ENCODE measurements at places on chromosomes 3 and 15.

DNA sequence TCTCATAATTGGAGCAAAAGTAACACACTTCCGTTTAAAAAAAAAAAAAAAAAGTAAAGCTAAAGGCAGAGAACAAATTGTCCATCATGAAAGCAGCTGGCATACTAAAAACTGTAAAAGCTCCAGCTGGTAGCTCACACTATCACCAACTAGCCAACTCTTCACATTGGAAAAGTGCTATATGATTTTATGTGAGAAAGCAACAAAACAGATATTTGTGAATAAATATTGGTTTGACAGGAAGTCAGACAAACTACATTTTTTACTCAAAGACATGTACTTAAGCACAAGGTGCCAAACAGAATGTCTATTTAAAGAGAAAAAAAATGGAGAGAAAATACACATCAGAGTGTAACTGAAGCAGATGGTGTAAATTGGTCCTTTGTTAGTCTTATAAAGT is 231.2 kb upstream of the CADM2 start:
- DNase-seq, result no peak

DNA sequence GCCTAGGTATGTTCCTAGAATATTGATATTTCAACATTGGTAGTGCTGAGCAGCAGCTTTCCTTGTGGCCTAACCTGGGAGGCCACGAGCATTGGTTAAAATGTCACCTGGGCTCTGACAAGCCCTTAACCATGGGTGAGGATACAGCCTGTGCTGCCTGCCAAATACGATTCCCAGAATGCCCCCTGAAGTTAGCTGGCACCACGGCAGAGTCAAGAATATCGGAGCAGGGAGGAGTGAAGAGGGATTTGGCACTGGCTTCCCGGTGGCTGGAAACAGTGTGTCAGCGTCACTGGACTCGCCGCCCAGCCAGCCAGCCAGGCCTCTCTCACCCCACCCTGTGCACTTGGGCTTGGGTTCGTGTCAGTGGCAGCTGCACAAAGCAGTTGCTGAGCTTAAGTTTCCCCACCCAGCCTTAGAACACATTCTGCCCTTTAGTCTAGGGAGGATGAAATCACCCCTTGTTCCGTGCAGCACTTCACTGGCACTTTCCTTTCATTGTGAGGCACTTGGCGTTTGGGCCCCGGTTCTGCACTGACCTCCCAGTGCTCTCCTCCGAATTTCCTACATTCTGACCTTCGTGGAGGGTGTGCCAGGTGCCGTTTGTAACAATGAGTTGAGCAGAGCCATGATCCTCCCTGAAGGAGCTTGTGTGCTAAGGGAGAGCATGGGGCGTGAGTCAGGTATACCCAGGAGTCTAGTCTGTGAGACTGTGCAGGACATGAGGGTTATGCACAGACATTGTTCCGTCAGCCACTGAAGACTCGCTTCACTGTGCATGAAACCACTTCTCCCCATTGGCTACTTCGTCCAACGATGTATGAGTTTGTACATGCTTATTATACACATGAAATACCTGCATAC is 152.8 kb upstream of the BHLHE40 start:
- no peak for DNase-seq

DNA sequence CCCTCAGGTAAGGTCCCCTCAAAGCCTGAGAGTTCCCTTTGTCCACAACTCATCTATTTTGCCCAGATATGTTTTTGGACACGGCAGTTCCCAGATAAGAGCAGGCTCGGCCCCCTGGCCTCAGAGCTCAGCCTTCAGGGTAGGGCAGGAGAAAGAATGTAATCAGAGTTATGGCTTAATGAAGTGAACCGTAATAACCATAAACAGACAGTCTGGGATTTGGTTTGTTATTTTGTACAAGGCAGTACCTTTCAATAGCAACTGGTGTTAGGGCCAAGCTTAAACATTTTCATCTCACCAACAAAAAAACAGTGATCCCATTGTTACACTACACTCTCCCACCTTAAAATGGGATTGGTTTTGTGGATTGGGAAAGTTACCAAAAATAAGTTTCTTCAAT is 12.2 kb upstream of the ALDH1A3 start:
- DNase-seq, result no peak

GRCh38 chr3:4681301-4681700 is 188.2 kb downstream of the ITPR1 start:
- no peak for DNase-seq

DNA sequence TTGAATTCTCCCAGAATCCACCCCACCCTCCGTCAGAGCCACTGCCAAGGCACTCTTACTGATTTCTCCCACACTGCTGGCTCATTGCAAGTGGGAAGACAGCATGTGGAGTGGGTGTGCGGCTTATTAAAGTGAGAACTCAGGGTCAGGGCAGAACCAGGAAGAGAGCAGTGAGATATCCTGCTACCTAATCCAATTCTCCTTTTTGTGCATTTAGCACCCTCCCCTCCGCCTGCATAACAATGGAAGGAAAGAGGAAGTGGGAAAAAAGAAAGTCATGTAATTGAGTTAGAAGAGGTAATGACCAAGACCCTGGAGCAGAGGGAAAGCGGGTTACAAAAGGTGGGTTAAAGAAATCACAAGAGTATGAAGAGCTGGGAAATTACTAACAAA is 27.8 kb upstream of the PIK3CB start:
- no peak for DNase-seq

- DNase-seq, result no peak
Measured at GRCh38 chr3:20097015-20097414, 56.8 kb downstream of the KAT2B start.

- no peak for DNase-seq
Measured at GRCh38 chr3:64031540-64032508, 8.5 kb upstream of the PSMD6 start.

Data from stimulated activated CD4-positive, alpha-beta T cell treated with anti-CD3 and anti-CD28 coated beads, Interleukin-1b, Interleukin-23, amount 100 ng/mL, for 1 hour (primary cell).